Activated gamma-delta T cell treated with Interleukin-2 at 50 U/mL for 16 hours (primary cell): ENCODE measurements at places on chromosomes 13 and 19.

GRCh38 chr19:7860714-7861618 lies 13.2 kb downstream of the PRR36 start:
- DNase-seq: no peak

- DNase-seq: no peak
These were observed 36.6 kb upstream of the PEPD start for GRCh38 chr19:33558151-33558550.

GRCh38 chr13:80339912-80340650 lies 845 bp downstream of the SPRY2 start:
- peak; percentile 21 for DNase-seq

DNA sequence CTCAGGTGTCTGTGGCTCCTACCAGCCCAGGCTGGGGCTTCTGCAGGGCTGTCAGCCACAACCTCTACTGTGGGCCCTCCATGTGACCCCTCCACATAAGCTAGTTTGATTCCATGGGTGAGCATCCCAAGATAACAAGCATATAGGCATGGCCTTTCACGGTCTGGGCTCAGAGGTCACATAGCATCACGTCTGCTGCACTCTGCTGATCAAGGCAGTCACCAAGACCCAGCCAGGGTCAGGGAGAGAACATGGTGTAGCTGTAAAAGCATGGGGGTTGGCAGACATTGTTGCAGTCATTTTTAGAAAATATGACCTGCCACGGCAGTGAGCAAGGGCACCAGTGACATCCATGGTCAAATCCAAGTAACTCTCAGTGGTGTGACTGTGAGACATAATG lies 698.8 kb downstream of the UQCRFS1 start:
- DNase-seq: no peak

DNA sequence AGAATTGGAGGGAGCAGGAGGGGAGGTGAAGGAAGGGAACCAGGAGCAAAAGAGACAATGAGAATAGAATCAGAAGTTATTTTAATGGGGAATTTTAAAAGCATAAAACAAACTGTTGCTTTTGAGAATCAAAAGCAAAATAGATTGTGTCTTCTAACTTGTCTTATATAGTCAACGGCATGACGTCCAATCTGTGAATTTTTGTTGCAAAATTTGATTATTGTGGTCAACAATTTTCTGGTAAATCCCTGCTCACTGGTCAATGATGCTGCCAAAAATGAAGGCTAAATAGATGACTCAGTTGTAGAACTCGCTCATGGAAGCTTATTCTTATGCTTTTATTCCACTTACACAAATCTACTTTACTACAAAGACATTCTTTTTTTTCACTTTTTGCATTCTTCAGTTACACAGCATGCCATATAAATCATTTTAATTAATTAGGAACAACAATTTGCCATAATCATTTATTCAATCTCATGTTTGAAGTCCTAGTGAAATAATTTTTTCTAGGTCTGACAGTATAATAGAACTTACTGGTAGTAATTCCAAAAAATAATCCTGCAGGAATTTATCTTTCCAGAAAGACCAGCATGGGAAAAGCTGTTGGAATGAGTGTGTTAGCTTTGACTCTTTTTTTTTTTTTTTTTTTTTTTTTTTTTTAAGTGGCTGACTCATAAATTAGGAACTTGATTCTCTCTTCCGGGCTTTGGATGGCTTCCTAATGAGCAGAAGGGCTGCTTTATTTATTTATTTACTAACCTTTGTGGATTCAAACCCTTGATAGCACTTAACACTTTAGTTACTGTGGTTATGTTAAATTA lies 256.9 kb downstream of the SPRY2 start:
- no peak for DNase-seq

DNA sequence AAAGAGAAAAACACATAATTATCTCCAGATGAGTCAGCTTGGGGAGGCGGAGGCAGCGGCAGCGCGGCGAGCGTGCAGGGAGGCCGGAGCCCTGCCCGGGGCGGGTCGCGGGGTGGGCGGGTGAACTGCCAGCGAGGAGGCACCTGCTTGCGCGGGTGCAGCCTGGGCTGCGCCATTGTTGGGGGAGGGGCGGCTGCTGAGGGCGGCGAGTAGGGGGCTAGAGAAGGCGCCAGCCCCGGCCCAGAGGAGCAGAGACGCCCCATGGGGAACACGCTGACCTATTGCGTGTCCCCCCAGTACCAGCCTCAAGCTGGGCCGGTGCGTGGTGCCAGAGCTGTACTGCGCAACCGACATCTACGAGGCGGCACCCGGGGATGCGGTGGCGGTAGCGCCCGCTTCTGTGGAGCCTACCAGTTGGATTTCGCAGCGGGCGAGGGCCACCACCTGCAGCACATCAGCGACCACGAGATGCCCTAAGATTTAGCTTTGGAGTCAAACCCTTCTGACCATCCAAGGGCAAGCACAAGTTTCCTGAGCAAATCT lies 16.7 kb downstream of the ZNF100 start:
- DNase-seq: no peak
